T-helper 17 cell (primary cell): ENCODE measurements at places on chromosomes 13 and 19. TPM values are rescaled to one million over a fixed set of nuclear protein-coding genes. Genes with fewer than 3 reads are reported as not detected.
A peak's percentile ranks its signal among the peaks of the same experiment; 100 is the strongest.

FFAR1 gene
- not detected for total RNA-seq

DNA sequence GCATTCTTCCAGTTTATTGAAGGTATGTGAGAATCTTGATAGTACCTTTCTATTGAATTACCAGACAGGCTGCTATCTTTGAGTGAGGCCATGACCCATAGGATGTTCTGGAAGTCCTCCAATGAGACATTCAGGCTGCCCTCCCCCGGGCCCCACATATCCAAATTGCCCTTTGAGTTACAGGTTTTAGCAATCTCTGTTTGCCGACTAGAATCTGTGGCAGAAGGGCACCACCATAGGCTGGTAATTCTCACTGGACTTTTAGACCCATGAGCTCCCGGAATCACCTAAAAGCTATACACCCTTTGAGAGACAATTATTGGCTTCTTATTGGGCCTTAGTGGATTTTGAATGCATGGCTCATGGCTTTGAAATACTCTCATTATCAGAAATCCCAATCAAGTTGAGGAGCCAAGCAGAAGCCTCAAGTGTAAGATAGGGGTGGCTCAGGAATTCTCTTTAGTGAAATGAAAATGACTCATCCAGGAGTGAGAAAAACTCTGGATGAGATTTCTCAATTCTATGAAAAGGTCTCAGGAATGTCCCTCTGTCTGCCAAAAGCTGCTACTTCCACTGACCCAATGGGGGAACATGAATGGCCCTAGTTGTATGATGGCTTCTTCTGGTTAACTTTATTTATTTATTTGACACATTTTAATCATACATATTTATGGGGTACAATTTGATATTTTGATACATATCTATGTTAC, 172.1 kb upstream of the CSNK1A1L start:
- H3K4me1 ChIP-seq: no peaks in the 10 kb centered on the region
- no peaks in the 10 kb centered on the region for H3K36me3 ChIP-seq
- no peak for DNase-seq
- H3K27me3 ChIP-seq: no peaks in the 10 kb centered on the region

C19orf81 gene
- not detected for total RNA-seq

KRTDAP gene
- total RNA-seq: not detected

GRCh38 chr13:30307971-30308290, 580 bp upstream of the KATNAL1 start:
- H3K27me3 ChIP-seq: no peaks in the 10 kb centered on the region
- H3K36me3 ChIP-seq: no peaks in the 10 kb centered on the region
- peak overlapping the region; percentile 89 for H3K4me3 ChIP-seq
- H3K4me1 ChIP-seq: peaks cover 17% of the 10 kb centered on the region
- DNase-seq: no peak
